ENCODE measurements at places on chromosomes 5 and 9. TPM values are rescaled to one million over a fixed set of nuclear protein-coding genes. Genes with fewer than 3 reads are reported as not detected.

The NXNL2 gene
- 8.7 TPM for total RNA-seq

The GPX3 gene
- total RNA-seq: 93.2 TPM

The F2RL2 gene
- total RNA-seq: 3.5 TPM

The SH3TC2 gene
- total RNA-seq: 38.8 TPM

The PCDHGA5 gene
- 0.20 TPM for total RNA-seq

The FOXD4L6 gene
- total RNA-seq: 0.20 TPM

The NDOR1 gene
- total RNA-seq: 28.8 TPM

The DAB2IP gene
- 59.9 TPM for total RNA-seq

The PHF2 gene
- total RNA-seq: 26.3 TPM

The EIF4E1B gene
- total RNA-seq: not detected

The OR2K2 gene
- not detected for total RNA-seq

The SLC2A6 gene
- total RNA-seq: 13.1 TPM

The DOLPP1 gene
- 24.4 TPM for total RNA-seq

The TRIM7 gene
- total RNA-seq: 10.4 TPM

The MEIKIN gene
- not detected for total RNA-seq

The ASTN2 gene
- total RNA-seq: 6.2 TPM

The FBP2 gene
- not detected for total RNA-seq

The PCDHA12 gene
- total RNA-seq: not detected

The PHF24 gene
- not detected for total RNA-seq

The ISL1 gene
- total RNA-seq: not detected

The C9orf153 gene
- total RNA-seq: 0.52 TPM

The SPINK4 gene
- total RNA-seq: not detected

The TAF11L13 gene
- total RNA-seq: not detected

The MEF2C gene
- total RNA-seq: 2.5 TPM

The GFI1B gene
- not detected for total RNA-seq

The TNFSF15 gene
- 0.55 TPM for total RNA-seq

The PRUNE2 gene
- total RNA-seq: not detected

The SPATA6L gene
- 7.1 TPM for total RNA-seq

The FASTKD3 gene
- total RNA-seq: 20.6 TPM

The ADAMTS19 gene
- total RNA-seq: not detected

The PLEKHG4B gene
- not detected for total RNA-seq

The IRX2 gene
- total RNA-seq: not detected

The SLC46A2 gene
- not detected for total RNA-seq

The ROR2 gene
- not detected for total RNA-seq

The CAMK2A gene
- 0.13 TPM for total RNA-seq

The FREM1 gene
- total RNA-seq: 0.17 TPM

The NUTM2G gene
- not detected for total RNA-seq

The CCDC180 gene
- total RNA-seq: 2.3 TPM

The ZFP2 gene
- not detected for total RNA-seq

The GALNT12 gene
- 52.9 TPM for total RNA-seq

The FOCAD gene
- 17.1 TPM for total RNA-seq

The INSL6 gene
- not detected for total RNA-seq

The CARD6 gene
- total RNA-seq: 16.1 TPM

The FAT2 gene
- total RNA-seq: 0.48 TPM

The CDKN2A gene
- 404 TPM for total RNA-seq

The FOXD4L4 gene
- total RNA-seq: 0.53 TPM

The PCDHGC4 gene
- not detected for total RNA-seq

The SPATA31A3 gene
- not detected for total RNA-seq

The DND1 gene
- total RNA-seq: 1.2 TPM

The NPR3 gene
- total RNA-seq: 2.2 TPM

The BTNL3 gene
- total RNA-seq: not detected

The CARTPT gene
- not detected for total RNA-seq
